ENCODE measurements at places on chromosomes 12 and 14.
A peak's percentile ranks its signal among the peaks of the same experiment; 100 is the strongest.

- no peak for DNase-seq
Measured at GRCh38 chr12:107311682-107312081, 218.3 kb upstream of the CRY1 start.

GRCh38 chr12:62523619-62524018 lies 57.0 kb downstream of the MON2 start:
- no peak for DNase-seq

GRCh38 chr14:74549588-74549987 lies 56.0 kb downstream of the ISCA2 start:
- peak; percentile 36 for DNase-seq

DNA sequence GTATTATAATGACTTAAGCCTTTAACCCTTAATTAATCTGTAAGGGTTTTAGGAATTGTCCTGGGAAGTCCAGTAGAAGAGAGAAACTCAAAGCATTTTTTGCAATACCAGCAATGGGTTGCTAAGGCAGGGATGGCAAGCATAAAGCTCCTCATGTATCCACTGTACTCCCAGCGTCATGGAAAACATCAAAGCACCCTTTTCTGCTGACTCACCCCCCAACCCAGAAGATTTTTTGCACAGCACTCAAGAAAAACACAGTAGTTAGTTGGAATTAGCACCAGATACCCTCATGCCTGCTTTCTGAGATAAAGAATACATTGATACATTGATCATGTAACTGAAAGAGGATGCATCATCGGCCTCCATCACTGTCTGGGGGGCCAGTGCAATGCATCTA lies 199.1 kb upstream of the CNOT2 start:
- DNase-seq = no peak

DNA sequence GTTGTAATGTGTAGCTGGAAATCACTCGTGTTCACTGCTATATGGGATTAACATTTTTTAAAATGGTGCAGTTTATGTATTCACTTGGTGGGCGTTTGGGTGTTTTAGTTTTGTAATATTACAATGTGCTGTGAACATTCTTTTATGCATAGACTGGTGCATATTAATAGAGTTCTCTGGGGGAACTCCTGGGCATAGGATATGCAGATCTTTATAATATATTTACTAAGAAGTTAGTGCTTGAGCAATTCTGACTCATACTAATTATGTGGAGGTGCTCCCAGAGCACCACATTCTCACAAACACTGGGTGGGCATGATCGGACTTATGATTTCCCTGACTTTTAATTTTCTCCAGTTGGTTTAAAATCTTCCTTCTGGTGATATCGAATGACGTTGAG lies 342.3 kb downstream of the PDZRN4 start:
- DNase-seq = no peak

DNA sequence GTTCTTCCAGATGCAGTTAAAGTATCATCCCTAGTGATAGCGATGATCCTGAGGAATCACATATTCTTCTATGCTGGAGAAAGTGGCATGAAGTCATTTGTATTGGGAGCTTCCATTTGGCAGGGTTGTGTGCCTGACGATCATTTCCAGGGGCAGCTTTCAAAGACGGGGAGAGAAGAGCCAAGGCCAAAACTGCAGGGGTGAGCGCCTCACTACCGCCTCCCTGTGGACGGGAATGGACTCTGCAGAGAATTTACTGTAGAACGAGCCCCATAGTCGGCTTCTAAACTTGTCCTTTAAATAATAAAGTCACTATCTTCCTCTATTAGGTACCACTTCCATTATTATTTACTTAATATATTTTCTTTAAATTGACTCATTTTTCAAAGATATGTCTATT lies 555.9 kb upstream of the TMEM132C start:
- no peak for DNase-seq

DNA sequence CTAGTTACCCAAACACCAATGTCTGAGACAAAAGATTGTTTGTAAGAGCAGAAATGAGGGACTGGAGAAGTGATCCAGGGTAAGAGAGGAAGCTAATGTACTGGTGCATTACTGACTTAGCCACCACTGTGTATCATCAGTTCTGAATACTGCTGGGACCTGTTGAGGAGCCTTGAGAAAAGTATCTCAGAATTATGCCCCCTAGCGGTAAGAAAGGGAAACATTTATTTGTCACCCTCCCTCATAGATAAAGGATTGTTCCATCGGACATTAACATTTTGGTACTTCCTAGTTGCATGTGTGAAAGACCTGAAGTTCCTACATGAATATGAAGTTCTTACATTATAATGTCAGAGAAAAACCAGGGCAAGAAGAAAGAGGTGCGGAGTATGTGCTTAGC lies 612.5 kb downstream of the FSCB start:
- no peak for DNase-seq

DNA sequence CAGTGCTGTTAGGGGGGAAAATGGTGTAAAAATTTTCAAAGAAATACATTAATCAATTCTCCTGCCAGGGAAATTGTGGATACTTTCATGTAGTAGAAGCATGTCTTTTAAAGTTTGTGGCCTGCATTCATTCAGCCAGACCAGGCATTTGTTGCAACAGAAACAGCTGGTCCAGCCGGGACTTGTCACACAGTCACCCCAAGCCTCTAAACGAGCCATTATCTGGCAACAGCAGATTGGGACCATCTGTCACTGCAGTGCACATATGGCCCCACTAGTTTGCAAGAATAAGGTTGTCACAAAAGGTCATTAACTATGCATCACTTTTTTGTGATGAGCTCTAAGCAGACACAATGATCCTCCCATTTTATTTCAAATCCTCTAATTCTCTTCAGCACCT lies 193.9 kb downstream of the PHLDA1 start:
- DNase-seq = no peak

DNA sequence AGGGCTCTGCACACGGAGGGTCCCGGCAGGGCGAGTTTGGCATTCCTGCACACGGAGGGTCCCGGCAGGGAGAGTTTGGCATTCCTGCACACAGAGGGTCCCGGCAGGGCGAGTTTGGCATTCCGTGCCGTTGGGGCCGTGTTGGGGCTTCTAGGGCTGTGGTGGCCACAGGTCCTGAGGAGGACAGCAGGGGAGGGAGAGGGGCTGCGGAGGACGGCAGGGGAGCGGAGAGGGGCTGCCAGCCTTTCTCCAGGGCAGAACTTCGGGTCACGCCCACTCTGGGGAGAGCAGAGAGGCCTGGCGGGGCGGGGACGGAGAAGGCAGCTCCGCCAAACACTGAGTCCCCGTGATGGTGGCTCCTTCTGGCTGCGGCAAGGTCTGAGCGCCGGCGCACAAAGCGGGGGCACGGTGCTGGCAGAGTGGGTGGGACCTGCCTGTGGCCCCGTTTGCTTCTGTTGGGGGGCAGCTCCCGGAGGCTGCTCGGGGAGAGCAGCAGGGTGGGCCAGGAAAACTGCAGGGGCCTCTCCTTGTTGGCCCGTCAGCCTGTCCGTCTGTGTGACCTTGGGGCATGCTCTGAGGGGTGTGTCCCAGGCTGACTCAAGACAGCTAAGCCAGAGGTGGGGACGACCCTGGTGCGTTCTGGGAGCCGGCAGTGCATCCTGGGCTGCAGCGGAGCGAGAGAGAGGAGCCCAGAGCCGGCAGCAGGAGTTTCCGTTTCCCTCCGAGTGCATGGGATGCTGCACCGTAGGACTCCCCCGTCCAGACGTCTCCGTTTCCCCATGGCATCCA lies 60.2 kb downstream of the LRCOL1 start:
- DNase-seq = no peak
